PC-3 (cell line): ENCODE measurements at places on chromosomes 4 and X.

DNA sequence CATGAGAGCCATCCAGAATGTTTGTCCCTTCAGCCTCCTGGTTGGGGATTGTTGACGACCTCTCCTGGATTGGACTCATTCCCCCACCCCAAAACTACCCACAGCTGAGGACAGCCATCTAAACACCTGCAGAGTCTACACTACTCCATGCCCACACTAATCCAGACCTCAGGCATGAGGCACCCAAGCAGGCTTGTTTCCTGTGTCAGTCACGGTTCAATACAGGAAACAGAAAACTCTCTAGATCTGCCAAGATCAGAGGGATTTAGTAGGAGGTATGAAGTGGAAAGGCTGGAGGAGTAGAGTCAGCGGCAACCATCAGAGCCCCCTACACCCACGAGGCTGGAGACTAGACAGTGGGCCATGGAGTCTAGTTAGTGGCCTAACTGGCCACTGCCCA is 37.7 kb downstream of the HAND2 start:
- DNase-seq, result no peak

DNA sequence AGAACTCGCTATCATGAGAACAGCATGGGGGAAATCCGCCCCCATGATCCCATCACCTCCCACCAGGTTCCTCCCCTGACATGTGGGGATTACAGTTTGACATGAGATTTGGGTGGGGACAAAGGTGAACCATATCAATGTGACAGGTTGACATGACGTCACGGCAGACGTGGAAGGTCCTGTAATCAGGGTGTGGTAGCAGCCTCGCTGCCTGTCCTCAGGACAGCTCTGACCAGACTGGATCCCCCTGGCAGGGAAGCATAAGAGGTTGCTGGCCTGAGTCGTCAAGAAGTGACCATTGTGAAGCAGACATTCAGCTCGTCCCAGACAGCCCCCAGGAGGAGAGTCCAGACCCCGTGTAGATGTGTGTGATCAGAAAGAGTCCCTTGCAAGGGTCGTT is 104.6 kb downstream of the TNIP2 start:
- no peak for DNase-seq

DNA sequence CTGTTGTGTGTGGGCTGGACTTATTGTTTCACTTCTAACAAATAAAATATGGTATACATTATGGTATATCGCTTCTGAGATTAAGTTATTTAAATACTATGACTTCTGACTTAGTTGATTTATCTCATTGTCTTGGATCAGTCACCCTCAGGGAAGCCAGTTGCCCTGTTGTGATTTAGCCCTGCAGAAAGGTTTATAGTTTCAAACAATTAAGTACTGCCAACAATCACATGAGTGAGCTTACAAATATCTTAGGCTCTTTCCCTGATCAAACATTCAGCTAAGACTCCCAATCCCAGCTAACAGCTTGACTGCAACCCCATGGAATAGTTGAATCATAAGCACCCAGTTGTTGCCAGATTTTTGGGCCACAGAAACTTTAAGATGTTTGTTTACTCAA is 85.4 kb downstream of the MAGEC1 start:
- peak; percentile 63 for DNase-seq

- no peak for DNase-seq
These were observed 1102.8 kb downstream of the FSTL5 start for GRCh38 chr4:161061046-161061445.

DNA sequence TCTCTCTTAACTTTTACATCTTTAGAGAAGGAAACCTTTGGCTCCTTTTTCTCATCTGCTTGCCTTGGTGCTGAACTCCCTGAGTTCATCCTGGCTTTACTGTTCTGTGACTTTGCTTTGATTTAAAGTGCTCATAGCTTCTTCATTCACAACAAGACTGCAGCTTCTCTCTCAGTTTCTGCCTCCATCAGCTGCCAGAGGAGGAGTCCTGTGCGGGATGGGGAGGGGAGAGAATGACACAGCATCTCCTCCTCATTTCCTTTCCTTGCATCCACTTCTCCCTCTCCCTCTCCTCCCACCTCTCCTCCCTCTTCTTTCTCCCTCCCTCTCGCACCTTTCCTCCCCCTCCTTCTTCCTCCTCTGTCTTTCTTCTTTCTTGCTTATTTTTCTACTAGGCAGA is 42.0 kb downstream of the CBLL2 start:
- DNase-seq, result peak; percentile 23

DNA sequence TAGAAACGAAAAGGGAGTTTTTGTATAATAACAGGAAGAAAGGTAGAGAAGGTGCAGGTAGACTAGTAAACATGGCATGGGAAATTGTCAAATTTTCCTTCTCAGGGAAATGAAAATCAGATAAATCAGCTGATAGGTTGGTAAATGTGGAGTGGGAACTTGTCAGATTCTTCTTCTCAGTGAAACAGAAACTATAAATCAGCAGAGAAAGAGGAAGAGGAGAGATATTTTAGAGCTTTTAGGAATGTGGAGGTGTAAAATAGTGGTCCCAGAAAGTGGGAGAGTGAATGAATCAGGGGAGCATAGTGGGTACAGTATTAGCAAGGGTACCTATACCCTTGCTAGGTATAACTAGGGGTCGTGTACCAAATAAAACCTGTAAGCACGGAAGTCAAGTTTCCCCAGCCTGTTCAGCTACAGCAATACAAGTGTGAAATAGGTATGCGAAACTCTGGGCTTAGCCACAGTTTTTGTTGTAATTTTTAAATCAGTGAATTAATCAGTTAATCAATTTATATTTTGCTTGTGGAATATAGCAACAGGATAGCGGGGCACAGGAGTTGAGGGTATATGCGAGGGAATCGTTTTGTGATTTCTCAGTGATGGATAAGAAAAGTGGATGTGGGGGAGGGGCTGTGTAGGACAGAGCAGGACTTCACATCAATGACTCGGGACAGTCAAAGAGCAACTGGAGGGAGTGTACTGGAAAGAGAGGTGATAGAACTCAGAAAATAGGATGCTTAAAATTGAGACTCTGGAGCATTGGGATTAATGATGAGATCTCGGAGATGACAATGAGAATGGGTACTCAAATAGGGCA is 561.5 kb downstream of the INPP4B start:
- DNase-seq, result no peak

- DNase-seq, result peak; percentile 83
These were observed 12.8 kb downstream of the SCD5 start for GRCh38 chr4:82785611-82786400.

GRCh38 chr4:7766086-7766485 is 173.6 kb downstream of the AFAP1 start:
- no peak for DNase-seq

DNA sequence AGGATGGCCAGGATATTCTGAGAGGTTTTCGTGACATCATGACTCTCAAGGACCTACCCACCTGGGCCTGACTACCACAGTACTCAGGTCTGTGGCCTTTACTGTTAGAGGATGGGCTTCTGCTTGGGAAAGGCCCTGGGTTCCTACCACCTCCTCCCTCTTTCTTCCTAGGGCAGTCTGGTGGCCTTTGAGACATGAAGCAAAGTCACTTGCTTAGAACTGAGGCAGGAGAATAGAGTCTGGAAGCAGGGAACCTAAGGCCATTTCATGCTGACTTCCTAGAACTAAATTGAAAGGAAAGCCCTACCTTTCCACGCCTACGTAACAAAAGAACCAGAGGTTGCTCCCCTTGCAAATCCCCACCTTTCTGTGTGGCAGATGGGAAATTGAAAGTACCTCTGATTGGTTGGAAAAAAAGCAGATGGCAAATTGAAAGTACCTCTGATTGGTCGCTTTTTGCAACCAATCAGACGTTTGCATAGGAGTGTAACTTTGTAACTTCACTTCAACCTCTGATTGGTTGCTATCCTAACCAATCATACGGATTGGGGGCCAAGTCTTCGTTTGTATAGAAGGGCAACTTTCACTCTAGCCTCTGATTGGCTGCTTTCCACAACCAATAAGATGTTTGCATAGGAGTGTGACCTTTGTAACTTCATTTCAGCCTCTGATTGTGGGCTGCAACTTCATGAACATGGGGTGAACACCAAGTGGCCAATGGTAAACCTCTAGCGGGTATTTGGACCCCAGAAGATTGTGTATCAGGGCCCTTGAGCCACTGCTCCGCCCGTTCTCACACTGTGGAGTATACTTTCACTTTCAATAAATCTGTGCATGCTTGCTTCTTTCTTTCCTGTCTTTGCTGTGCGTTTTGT is 9.9 kb upstream of the AKAP14 start:
- peak; percentile 31 for DNase-seq

DNA sequence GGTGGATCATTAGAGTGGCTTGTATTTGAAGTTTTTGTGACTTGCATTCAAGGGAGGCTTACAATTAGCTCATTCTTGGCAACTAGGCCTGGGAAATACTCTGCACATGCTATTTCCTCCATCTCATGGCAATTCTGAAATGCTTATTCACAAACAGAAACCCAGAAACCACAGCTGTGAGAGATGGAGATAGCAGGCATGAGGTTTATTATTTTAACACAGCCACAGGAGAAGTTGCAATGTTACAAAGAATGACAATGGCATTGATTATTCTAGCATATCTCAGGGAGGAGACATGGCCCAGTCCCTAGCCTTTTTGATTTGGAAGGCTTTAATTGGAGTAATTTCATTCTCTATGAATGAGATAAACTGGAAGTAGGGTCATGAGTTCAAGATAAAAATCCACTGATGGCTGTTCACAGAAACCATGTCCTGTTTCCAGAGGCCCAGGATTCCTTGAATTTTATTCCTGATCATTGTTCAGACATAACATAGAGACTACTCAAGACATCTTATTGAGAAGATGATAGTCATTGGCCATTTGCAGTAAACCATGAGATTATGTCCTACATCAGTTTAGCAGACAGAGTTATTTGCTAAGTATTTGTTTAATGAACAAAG is 123.9 kb downstream of the MID1 start:
- DNase-seq, result no peak

DNA sequence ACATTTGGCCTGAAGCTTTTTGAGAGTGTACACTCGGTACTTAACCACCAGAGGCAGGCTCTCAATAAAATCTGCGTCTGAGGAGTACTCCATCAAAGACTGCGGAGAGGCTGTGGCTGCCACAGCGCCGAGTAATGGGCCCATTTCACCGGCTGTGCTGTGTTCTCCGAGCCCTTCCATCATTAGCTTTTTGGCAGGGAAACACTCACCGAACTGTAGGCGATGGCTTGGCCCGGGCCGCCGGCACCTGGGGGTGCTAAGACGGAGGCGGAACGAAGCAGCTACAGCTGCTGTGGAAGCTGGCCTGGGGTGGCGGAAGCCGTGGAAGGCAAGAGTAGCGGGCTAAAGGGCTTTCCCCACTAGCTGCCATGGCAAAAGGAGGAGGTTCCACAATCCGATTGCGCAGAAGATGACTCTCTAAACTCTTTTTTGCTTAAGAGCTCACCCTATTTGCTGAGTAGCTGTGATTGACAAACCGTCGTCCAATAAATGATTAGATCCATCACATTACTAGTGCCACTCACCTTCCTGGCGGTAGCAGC is 48.5 kb upstream of the PABPC1L2A start:
- DNase-seq, result peak; percentile 51

GRCh38 chr4:163166041-163166579 is 580 bp downstream of the NAF1 start:
- peak; percentile 28 for DNase-seq

- DNase-seq, result no peak
These were observed 199.6 kb downstream of the AASDH start for GRCh38 chr4:56187688-56188087.

DNA sequence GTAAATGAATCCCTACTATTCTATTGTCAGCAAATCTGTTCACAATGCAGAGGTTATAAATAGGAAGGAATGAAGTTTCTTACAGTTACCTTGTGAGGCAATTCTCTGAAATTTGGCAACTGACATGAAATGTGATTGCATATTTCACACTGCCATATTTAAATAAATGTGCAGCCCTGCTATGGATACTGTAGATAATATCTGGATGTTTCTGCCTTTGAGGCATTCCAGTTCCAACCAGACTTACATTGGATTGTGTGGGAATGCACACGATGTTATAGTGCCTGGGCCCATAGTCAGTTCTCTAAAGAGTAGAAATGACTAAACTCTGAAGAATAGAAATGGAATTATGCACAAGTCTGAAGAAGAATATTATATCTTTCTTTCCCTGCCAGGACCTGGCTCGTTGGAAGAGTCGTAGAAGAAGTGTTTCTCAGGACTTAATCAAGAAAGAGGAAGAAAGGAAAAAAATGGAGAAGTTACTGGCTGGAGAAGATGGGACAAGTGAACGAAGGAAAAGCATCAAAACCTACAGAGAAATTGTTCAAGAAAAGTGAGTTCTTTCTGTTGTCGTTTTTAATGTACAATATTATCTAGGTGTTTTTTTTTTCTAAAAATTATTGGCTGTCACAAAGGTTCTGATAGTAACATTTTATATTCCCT is 102.7 kb downstream of the PHOX2B start:
- no peak for DNase-seq

DNA sequence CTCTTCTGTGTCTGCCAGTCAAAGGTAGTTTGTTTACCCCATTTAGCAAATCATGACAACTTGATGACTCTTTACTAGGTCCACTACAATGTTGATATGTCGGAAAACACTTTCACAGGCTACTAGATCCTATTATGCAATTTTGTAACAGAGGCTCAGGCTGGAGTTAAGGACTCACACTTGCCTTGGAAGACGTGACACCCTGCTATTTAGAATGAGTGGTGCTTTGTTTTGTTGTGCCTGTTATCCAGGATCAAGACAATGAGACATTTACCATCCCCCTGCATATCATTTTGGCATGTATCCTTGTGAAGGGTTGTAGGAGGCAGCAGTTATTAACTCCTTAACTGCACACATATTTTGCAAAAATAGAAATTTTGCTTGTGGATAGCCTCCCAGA is 263.7 kb downstream of the IL1RAPL1 start:
- DNase-seq, result no peak

- no peak for DNase-seq
These were observed 49.0 kb downstream of the NIPAL1 start for GRCh38 chr4:48065587-48066052.

DNA sequence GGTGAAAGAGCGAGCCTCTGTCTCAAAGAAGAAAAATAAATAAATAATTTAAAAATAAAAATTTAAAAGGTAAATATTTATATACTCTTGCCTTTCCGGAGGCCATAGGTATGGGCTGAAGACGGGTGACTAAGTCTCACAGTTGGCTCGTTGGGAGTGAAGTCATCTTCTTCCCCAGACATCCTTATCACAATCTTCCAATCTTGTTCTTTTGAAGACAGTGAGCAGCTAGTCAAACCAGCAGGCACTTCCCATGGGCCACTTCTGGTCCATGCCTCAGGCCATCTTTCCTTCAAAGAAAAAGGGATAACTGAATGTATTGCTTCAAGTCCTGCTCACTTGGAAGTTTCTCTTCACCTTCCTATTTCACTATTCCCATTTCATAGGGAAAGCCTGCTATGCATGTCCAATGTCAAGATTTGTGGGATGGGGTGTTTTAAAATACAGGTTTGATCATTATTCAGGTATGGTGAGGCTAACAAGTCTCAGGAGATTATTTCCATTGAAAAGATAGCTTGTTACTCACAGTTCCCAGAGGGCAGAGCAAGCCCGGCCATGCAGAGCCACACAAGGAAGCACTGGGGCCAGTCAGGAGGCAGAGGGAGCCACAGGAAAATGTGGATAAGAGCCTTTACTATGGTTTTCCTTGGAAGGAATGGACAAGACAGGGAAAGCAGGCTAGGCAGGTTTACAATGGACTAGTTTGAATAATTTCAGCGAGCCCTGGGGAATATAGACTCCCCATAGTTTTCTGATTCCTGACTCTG is 33.3 kb upstream of the VCX2 start:
- peak; percentile 56 for DNase-seq

GRCh38 chr4:108152980-108153379 is 15.8 kb downstream of the LEF1 start:
- no peak for DNase-seq

- DNase-seq, result no peak
These were observed 598.2 kb downstream of the TRIML1 start for GRCh38 chr4:188737251-188738002.

GRCh38 chrX:11151799-11152559 is 40.8 kb downstream of the HCCS start:
- no peak for DNase-seq

- DNase-seq, result peak; percentile 57
These were observed 113.9 kb downstream of the NYX start for GRCh38 chrX:41561045-41561444.
